ENCODE measurements at places on chromosomes 1 and 21.

DNA sequence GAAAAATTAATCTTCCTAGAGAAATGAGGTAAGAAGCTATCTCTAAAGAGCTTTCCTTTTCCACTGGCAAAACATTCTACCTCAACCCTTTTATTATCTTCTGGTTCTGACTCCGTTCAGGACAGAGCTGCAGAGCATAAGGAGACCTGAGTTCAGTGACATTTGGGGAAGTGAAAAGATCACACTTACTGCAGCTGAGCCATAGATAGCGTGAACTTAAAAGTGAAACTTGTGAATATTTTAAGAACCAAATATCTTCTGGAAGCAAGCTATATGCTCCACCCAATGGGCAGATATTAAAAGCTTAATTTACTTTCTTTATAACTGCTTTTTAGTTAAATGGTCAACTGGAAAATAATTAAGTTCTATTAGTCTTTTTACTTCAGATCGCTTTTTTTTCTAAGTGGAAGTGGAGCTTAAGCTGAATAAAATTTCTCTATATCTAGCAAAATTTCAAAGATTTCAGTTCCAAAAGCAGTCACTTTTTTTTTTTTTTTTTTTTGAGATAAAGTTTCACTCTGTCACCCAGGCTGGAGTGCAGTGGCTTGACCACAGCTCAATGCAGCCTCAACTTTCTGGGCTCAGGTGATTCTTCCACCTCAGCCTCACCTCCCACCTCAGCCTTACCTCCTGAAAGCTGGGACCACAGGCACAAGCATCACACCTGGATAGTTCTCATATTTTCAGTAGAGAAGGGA lies 11.9 kb downstream of the PTPN22 start:
- no peak for DNase-seq

DNA sequence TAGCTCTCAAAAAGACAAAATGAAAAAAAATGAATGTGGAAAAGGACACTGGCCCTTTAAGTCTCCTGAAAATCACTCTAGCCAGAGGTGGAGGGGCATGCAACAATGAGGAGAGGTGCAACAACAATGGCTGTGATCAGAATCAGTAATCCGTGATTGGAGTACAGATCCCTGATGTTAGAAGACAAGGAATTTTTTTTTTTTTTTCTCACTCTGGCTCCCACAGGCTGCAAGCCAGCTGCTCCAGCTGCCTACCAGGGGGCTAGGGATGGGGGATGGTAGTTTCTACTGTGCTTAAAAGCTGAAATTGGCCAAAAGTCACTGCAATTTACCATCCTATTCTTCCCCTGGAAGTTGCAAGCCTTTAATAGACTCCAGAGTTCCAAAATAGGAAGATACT lies 54.5 kb downstream of the STYXL2 start:
- DNase-seq = no peak

DNA sequence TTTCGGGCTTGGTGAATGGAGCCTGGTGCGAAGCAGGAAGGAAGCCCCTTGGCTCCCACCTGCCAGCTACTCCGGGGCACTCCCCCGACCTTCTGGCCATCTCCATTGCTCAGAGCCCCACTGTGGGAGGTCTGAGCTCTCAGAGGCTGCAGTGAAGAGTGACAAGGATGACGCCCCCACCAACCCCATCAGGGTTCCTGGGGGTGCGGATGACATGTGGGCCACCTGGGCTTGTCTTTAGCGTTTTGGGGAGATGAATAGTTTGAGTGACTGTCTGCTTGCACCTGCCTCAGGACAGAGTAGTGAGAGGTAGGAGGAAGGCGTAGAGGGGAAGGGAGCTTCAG lies 43.2 kb upstream of the LBR start:
- no peak for DNase-seq

DNA sequence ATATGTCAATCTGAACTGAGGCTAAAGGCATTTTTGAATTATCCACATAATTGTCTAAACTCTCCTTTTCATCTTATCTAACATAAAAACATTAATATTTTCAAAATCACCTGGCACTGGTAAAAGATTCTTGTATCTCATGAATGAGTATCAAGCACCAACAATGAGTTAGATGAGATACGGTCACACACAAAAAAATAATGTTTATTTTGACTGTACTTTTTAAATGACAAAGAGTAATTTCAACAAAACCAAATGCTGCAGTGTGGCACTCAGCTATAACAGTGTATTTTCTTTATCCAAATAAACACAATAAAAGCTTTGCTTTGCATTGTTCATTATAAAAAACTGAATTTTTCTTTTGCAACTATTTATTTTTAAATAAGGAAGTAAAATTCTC lies 59.5 kb downstream of the EIF4G3 start:
- no peak for DNase-seq

- DNase-seq = peak; percentile 59
These were observed 2.0 kb downstream of the GPR88 start for GRCh38 chr1:100539836-100540536.

DNA sequence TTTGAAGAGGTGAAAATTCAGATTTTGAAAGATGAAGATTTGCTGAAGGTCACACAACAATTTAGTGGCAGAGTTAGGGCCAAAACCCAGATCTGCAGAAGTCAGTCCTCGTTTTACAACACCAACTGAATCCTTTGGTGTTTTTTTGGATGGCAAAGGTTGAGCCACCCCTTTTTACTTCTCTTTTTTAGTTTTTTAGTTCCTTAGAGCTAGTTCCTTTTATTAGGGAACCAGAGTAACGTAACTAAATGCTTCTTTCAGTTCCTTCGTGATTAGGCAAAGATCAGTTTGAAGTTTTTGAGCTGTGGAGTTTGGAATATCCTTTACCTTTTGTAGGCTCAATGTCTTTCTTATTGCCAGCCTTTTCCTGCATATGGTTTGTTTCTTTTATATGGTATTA lies 67.9 kb upstream of the ARID1A start:
- no peak for DNase-seq

DNA sequence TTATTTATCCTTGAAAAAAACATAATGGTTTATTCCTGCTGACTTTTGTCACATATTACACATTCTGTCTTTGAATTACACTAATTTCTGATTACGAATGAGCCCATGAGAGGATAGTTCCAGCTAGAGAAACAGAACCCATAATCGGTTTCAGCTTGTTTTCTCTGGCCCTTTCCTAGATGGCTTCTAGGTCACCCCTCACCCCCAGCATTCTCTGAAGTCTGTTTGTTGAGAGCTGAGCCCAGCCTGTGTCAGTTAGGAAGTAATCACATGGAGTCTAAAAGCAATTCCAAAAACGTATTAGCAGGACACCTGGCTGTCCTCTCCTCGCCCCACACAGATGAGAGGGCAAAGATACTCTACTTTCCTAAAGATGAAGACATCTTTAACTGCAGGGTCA lies 48.9 kb downstream of the KIAA1614 start:
- no peak for DNase-seq

- no peak for DNase-seq
These were observed 30.1 kb downstream of the DOP1B start for GRCh38 chr21:36186506-36187399.

DNA sequence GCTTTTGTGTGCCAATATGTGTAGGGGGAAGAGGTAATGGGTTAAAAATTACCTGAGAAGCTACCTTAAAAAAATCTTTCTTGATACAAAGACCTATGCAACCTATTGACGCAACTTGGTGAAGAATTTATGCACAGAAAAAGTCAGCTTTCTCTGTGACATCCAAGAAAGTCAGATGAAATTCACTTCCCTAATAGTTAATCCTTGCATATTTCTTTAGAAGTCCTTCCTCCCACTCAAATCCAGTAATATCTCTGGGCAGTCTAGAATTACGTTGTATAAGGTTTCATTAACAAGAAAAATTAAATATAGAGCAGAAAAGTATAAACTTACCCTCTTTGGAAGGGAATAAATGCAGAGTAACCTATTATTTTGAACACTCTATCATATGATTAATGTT lies 2.9 kb downstream of the UBAP2L start:
- no peak for DNase-seq

GRCh38 chr21:27301220-27301619 lies 334.3 kb upstream of the ADAMTS5 start:
- no peak for DNase-seq

DNA sequence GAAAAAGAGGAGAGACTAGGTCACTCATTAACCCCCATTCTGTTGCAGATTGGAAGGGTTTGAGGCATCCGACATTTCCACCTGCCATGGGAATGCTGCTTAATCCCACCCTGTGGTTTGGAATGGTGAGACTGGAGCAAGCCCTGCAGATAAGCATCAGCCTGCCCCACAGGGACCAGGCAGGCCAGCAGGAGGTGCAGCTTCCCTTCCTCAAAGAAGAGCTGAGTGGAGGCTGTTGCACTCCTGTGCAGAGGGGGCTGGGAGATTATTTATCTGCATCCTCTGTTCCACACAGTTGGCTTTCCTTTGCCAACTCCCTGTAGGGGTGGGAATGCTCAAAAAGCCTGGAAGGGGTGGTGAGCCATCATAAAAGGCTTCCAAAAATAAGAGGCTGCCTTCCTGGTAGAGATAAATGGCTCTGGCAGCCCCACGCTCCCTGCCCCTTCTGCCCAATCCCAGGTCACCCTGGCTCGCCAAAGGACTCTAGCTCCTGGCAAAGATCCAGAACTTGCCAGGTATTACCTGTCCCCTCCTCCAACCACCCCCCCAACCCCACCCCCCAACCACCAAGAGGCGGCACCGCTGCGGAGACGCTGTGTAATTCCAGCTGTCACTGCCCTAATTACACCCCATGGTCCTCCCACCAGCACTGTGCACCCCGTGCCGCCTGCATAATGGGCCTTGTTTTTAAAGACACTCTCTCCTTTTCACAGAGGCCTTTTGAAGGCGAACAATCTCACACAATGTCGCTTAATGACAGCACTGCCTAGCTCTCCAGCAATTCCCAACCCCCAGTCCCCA lies 83.0 kb upstream of the ZC3H12A start:
- peak; percentile 66 for DNase-seq

- no peak for DNase-seq
These were observed 12.0 kb downstream of the CAPN2 start for GRCh38 chr1:223724376-223724775.

DNA sequence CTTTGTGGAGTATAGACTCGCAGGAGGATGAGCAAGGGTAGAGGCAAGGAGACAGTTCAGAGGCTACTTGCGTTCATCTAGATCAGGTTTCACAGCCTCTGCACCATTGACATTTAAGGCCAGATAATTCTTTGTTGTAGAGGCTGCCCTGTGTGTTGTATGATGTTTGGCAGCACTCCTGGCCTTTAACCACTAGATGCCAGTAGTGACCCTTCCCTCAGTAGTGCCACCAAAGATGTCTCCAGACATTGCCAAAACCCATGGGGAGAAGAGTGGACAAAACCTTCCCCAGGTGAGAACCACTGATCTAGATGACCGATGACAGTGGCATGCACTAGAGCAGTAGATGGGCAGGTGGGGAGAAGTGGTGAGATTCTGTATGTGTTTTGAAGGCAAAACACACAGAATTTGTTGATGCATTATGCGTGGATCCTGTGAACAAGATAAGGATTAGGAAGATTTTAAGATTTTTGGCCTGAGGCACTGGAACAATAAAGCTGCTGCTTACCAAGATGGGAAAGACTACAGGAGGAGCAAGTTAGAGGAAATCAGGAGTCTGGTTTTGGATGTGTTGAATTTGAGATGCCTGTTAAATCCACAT lies 9.9 kb upstream of the COG2 start:
- DNase-seq = peak; percentile 66
